Activated CD8-positive, alpha-beta memory T cell treated with anti-CD3 and anti-CD28 coated beads, Interleukin-2, amount 50 U/mL, for 48 hours (primary cell): ENCODE measurements at places on chromosomes 1 and 21.

DNA sequence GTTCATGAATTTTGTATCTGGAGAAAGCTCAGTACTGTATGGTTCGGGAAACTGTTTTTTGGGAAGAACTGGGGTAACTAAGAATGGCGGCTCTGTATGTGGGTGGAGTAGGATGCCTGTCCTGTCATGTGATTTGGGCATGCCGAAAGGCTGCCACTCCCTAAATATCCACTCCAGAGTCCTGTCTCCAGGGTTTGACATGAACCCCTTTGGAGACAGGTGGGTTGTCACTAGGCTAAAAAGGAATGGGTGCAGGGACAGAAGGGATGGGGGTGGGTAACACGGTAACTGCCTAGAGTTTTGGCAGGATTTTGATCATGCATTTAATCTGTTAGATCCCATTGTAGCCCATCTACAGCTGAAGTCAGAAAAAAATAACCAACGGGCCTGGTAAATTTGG, 150.1 kb downstream of the KCNJ6 start:
- DNase-seq, result no peak

DNA sequence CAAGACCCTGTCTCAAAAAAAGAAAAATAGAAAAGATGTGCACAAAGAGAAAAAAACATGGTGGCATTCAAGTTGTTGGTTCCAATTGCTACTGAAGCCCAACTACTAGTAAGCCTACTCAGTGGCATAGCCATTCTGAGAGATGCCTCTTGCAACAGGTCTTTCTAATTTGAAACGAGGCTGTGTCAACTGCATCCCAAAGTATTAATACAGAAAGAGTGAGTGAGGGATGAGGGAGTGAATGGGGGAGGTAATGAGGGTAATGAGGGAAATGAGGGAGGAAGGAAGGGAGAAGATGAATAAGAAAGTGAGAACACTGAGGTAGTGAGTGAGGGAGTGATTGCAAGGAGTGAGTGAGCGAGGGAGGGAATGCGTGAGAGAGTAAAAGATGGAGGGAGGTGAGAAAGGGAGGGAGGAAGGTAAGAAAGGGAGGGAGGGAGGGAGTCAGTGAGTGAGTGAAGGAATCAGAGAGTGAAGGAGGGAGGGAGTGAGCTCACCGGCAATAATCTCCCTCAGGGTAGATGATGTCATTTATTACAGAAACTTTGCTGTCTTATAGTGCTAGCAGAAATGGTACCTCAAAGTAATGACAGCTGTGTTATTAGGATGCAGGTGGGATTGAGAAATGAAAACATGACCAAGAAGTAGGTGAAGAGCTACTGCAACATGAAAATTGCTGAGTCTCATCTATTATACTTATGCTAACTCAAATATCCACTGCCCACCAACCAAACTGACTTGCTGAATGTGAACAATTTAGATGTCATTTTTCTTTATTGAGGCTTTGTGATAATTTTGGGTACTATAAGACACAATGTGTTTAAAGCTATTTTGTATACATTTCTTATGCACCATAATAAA, 75.6 kb upstream of the ADAM30 start:
- no peak for DNase-seq

GRCh38 chr1:46043458-46044017, 88.9 kb downstream of the PIK3R3 start:
- DNase-seq, result no peak

- DNase-seq, result no peak
These were observed 1122.9 kb upstream of the B3GALT2 start for GRCh38 chr1:194309269-194309668.

DNA sequence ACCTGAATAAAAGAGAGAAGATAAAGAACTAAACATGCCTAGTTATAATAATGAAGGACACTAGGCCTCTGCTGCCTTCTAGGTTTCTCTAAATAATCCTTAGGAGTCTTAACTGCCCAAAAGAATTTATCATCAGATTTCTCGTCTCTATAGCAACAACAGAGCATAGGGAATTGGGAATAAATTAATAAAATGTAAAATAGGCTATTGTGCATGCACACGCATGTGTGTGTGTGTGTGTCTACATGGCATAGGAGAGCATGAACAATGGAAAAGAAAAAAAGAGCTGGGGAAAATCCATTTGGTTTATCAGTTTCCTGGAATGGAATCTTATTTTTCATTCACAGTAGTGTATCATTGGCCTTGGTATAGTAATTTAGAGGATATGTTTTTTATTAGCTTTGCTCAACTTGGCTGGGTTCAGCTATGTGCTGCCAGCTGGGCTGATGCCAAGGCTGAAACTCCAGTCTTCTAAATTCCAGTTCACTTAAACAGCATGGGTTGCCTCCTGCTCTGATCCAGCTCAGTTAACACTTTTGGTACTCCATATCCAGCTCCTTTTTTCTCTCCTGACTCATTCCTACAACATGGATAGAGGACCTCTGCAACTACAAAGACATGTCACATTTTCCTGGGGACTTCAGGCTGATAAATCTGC, 80.6 kb upstream of the SLFNL1 start:
- DNase-seq, result no peak

DNA sequence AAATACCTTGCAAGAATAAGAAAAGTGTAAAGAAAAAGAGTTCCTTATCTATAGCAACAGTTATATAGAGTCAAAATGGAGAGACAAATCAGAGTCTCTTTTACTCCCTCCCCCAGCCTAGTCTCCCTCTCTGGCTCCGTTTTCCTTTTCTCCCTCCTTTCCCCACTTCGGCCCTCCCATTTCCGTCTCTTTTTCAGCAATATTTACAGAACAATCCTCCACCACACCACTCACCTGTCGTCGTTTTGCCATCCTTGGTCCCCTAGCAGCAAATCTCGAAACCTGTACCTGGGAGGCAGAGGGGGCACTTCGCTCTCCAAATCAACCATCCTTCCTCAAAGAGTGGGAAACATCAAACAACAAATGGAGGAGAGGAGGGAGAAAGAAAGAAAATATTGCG, 259 bp downstream of the KCNT2 start:
- no peak for DNase-seq

GRCh38 chr1:44881011-44881632, 38.1 kb upstream of the PTCH2 start:
- DNase-seq, result no peak

GRCh38 chr1:221888801-221889200, 146.9 kb upstream of the DUSP10 start:
- no peak for DNase-seq

- peak; percentile 39 for DNase-seq
These were observed 5.0 kb downstream of the SLC19A1 start for GRCh38 chr21:45537111-45537745.

DNA sequence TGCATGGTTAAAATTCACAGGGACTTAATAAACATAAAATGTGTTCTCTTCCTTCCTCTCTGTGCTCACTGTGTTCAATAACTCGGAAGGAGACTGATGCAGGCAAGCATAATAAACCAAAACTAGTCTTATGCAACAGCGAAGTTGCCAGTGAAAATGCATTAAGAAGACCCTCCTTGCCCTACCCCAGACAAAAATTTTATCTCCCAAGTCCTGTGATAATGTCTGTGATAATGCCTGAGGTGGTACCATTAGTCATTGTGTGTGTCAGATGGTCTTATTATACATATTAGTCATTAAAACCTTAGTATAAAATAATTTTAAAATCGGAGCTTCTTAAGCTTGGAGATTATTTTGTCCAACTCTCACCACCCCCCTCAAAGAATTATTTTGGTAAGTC, 97.8 kb downstream of the NGF start:
- DNase-seq, result no peak

- DNase-seq, result no peak
These were observed 105.9 kb upstream of the SLC45A1 start for GRCh38 chr1:8211883-8212579.

GRCh38 chr1:33305816-33306652, 14.9 kb downstream of the A3GALT2 start:
- no peak for DNase-seq

DNA sequence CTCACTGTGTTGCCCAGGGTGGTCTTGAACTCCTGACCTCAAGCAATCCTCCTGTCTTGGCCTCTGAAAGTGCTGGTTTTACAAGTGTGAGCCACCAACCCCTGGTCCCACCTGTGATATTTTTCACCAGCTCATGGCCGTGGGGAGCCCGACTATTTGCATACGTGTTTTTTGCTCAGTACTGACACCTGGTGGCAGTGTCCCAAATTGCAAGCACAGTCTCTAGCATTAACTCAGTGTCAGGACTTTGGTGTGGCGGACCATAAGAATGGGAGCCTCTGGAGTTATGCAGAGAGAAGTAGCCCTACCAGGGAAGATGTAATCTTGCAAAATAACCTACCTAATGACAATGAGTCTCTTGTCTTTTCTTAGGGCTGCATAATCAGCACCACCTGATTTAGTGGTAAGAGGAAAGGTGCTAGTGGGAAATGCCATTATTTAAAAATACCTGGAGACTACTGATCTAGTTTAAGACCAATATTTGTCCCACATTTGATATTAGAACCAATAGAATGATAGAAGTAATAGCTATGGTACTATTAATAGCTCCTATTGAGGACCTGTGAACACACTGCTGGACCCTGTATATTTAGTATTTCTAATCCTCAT, 305.4 kb downstream of the DISC1 start:
- DNase-seq, result peak; percentile 85

DNA sequence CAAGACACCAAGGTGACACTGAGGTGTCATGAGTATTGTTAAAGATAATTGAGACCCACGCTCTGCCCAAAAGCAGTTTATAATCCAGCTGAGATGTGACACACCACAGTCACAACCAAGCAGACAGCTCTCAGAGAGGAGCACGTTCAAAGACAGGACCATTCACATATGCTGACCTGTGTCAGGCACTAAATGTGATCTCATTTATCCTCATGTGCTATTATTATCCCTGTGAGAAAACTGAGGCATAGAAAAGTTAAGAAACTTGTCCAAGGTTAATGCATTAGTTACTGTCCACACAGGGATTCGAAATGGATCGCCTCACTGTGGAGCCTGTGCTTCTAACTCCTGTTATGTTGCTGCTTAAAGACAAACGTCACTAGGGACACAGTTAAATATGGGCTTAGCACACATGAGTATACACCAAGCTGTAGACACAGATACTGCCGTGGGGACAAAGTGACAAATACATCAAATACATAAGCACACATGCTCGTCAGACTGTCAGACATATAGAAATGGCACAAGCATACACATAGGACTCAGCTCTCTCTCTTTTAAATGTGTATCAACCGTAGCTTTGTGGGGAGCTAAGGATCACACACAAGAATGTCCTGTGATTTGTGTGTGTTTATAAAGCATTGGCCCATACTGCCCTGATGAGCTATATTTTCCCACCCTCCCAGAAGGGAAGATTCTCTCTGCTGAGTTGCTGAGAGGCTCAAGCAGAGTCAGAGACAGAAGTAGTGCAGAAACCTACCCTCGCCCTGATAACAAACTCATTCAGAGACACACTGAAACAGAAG, 3.5 kb upstream of the IGSF8 start:
- no peak for DNase-seq

DNA sequence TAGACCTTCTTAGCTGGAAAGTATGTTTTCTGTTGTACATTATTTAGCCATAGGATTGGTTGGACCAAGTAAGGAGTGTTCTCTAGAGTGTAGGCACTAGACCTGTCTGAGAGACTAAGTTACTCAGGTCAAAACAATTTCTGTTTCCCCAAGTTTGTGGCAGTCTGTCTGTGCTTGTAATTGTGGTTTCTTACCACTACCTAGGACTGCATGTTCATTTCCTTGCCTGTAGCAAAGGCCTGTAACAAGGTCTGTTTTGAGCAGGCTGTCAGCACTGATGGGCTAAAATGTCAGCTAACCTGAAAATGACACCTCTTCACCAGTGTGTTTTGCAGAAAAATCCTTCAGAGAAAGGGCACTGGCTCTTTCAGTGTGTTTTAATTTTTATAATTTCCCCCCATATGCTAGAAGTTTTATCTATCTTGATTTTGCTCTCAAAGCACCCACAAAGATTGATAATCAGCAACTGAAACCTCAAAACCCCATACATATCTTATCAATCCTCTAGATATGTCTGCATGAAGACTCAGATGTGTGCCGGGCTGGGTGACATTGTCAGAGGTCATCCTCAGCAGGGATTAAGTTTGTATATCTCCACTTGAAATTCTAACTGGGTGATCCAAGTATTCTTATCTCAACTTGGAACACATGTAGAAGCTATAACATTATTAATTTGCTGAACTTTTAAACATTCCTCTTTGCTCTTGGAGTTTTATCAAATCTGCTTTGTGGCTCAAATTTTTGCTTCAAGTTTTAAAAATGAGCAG, 50.7 kb upstream of the ST6GALNAC3 start:
- DNase-seq, result no peak

DNA sequence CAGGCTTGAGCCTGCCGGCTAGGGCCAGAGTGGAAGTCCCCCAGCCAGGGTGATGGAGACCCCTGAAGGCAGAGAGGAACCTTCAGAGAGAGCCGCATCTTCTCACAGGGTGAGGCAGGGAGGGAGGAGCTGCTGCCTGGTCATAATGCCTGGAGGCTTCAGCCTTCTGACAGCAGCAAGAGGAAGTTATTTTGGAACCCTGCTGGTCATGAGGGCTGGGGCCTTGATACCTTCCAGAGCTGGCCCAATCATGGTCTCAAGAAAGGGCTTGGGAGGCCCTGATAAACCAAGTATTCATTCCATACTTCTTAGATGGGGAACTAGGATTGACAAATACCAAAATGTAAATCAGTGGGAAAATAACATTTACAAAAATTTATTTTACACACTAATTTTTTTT, 26.6 kb upstream of the MPZL1 start:
- no peak for DNase-seq

- DNase-seq, result no peak
These were observed 4.9 kb downstream of the PLCH2 start for GRCh38 chr1:2480986-2481364.

GRCh38 chr21:16372586-16372985, 642.8 kb downstream of the USP25 start:
- no peak for DNase-seq

GRCh38 chr1:84771895-84772294, 81.6 kb upstream of the SSX2IP start:
- no peak for DNase-seq

- DNase-seq, result peak; percentile 65
These were observed 14.2 kb upstream of the SLC44A3 start for GRCh38 chr1:94805912-94806311.

- DNase-seq, result no peak
These were observed 33.0 kb downstream of the PIK3C2B start for GRCh38 chr1:204461331-204462228.
